Left cardiac atrium (tissue), 4 donors: ENCODE measurements at places on chromosomes 5 and 9. TPM values are rescaled to one million over a fixed set of nuclear protein-coding genes. Genes with fewer than 3 reads are reported as not detected.

GRCh38 chr5:179699616-179700237 is 960 bp downstream of the CANX start:
- no peak for DNase-seq

GRCh38 chr9:84992381-84992780 is 322.9 kb downstream of the NTRK2 start:
- DNase-seq, result no peak

SPATA31E1 gene
- not detected for total RNA-seq

DNA sequence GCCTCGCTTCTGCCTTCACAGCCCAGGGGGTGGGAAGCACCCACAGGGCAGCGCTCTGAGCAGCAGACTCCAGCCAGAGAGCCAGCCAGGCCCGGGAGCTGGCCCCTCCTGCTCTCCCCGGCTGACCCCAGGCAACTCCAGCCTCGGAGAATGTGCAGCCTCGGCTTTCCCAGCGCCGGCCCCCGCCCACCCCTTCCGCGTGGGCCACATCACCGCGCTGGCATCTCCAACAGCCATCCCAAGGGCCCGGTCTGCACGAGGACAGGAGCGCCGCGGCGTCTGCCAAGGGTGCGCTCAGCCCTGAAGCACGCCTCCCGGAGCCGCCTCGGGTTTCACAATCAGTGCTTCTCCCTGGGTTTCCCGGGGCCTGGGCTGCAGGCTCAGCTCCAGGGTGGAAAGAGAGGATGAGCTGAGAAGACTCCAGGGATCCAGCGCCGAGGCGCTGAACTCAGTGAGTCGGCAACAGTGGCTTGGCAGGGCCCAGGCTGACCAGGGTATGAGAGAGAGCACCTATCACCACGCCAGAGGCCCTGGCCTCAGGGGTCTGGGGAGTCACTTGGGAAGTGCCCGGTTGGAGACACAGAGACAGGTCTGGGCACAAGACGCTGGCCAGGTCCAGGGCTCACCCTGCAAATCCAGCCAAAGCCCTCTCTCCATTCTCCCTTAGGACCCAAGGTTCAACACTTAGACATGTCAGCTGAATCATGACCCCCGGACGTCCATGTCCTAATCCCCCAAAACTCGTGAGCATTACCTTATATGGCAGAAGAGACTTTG is 79.6 kb downstream of the ADAMTS2 start:
- peak; percentile 93 for DNase-seq

DNA sequence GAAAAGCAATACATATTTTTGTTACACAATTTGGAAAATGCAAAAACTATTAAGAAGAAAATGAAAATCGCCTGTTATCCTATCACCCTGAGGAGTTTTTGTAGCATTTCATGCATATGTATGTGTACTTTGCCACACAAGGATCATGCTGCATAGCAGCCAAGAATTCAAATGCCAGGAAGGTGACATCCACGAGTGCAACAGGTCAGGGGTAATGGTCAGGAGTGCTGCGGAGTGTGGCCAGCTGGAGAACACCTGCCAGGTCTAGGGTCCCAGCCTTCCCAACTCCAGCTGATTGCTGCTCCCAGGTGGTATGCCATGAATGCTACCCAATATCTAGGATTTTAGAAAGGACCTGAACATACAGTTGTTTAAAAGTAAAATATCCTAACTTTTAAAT is 617.1 kb downstream of the PRELID2 start:
- DNase-seq, result no peak

CXCL14 gene
- total RNA-seq, result 11.2 TPM

DNA sequence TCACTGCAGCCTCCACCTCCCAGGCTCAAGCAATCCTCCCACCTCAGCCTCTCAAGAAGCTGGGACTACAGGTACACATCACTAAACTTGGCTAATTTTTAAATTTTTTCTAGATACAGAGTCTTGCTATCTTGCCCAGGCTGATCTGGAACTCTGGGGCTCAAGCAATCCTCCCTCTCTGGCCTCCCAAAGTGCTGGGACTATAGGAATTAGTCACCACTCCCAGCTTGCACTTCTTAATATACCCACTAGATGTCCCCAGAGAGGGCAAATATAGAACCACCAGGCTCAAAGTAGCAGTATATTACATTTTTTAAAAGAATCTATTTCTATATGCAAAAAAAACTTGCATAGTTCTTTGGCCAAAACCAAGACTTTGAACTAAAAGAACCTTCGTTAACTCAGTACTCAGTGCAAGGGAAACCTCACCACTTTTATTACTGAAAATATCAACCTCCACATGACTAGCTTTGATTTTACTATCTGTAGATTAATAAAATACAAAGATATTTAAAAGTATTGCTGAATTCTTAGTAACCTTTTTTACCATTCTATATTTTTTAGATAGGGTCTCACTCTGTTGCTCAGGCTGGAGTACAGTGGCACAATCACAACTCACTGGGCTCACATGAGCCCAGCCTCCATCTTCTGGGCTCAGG is 25.8 kb upstream of the HSD17B3 start:
- no peak for DNase-seq
